Mucosa of gallbladder (tissue), 1 donor: ENCODE measurements at places on chromosomes 16 and 17.

- DNase-seq = no peak
Observed at GRCh38 chr17:40562838-40563219, 2.4 kb downstream of the CCR7 start.

DNA sequence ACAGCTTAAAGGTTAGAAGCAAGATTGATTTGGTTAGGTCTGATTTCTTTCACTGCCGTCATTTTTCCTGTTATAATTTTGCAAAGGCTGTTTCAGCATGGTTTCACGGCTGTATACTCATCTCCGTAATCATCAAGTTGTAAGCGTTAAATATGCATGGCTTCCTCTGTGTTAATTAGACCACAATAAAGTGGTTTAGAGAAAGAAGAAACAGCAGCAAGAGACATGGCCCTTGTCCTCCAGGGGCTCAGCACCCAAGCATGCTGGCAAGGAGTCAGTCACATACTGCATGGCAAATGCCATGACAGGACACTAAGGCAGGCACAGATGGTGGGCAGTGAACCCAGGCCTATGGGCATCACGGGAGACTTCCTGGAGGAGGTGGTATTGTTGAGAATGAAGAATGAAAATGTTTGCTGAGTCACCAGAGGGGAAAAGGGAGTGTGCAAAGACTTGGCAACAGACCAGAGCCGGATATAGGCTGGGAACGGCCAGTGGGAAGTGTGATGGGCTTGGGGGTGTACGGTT, 61.4 kb upstream of the PLCG2 start:
- no peak for DNase-seq

DNA sequence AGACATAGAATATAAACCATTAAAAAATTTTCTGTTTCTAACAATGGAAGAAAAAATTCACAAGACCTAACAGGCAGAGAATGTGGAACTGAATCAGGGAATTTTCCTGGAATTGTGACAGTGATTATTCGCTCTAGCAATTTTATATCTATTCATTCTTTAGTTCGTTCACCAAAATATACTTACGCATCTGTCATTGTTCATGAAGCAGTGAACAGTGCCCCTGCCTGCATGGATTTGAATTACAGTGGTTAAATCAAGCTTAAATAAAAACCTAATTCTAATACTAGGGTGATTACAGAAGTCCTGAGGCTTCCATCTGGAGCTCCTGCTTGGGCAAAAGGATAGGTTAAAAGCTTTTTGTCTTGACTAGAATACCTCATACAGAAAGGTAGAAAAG, 48.6 kb downstream of the ABCA8 start:
- DNase-seq = no peak

- no peak for DNase-seq
Observed at GRCh38 chr17:51045621-51046020, 75.0 kb downstream of the SPAG9 start.

GRCh38 chr16:68658341-68658973, 13.3 kb downstream of the CDH3 start:
- no peak for DNase-seq

DNA sequence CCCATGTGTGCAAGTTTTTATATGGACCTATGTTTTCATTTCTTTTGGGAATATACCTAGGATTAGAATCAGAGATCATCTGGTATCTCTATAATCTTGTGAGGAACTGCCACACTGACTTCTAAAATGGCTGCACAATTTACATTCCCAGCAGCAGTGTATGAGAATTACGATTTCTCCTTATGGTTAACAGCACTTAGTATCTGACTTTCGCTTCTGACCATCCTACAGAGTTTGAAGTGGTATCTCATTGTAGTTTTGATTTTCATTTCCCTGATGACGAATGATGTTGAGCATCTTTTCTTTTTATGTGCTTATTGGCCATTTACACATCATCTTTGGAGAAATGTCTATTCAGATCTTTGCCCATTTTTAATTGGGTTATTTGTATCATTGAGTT, 10.0 kb downstream of the C16orf96 start:
- DNase-seq = no peak

- DNase-seq = no peak
Observed at GRCh38 chr16:88456356-88457292, 3.5 kb downstream of the ZFPM1 start.

GRCh38 chr16:34802848-34803599, 1343.6 kb downstream of the TP53TG3F start:
- no peak for DNase-seq

DNA sequence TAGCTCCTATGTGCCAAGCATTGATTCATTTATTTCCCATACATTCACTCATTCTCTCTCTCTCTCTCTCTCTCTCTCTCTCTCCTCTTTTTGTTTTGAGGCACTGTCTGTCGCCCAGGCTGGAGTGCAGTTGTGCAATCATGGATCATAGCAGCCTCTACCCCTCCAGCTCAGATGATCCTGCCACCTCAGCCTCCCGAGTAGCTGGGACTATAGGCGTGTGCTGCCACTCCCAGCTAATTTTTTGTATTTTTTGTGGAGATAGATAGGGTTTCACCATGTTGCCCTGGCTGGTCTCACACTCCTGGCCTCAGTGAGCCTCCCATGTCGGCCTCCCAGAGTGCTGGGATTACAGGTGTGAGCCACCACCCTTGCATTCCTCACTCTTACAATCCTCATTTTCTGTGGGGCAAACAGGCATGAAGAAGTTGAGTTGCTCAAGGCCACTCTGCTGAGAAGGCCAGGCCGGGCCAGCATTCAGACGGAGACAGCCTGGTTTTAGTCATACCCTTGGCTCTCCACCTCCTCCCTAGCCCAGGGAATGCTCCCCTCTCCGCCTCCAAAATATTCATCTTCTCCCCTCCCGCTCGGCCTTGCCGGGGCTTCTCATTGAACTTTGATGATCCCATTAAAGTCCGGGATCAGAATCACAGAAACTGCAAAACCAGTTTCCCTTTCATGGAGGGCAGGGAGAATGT, 765 bp upstream of the PRM2 start:
- no peak for DNase-seq

DNA sequence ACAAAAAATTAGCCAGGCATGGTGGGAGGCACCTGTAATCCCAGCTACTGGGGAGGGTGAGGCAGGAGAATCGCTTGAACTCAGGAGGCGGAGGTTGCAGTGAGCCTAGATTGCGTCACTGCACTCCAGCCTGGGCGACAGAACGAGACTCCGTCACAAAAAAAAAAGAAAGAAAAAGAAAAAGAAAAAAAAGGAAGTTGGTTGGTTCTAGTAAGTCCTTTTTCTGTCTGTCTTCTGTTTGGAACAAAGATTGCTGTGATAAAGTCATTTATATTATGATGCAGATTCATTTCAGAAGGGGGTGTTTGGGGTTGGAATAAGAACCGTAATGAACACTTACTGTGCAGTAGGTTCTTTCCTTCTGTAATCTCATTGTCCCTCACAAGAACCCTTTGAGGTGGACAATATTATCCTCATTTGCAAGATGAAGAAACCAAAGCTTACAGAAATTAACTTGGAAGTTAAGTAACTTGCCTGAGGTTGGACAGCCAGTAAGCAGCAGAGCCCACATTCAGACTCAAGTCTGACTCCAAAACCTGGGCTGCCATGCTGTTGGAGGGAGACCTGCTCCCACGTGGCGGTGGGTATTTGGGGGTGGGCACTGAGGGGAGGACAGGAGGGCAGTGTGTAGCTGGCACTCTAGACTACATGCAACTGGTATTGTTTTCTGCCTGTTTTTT, 10.3 kb downstream of the MINK1 start:
- DNase-seq = no peak

DNA sequence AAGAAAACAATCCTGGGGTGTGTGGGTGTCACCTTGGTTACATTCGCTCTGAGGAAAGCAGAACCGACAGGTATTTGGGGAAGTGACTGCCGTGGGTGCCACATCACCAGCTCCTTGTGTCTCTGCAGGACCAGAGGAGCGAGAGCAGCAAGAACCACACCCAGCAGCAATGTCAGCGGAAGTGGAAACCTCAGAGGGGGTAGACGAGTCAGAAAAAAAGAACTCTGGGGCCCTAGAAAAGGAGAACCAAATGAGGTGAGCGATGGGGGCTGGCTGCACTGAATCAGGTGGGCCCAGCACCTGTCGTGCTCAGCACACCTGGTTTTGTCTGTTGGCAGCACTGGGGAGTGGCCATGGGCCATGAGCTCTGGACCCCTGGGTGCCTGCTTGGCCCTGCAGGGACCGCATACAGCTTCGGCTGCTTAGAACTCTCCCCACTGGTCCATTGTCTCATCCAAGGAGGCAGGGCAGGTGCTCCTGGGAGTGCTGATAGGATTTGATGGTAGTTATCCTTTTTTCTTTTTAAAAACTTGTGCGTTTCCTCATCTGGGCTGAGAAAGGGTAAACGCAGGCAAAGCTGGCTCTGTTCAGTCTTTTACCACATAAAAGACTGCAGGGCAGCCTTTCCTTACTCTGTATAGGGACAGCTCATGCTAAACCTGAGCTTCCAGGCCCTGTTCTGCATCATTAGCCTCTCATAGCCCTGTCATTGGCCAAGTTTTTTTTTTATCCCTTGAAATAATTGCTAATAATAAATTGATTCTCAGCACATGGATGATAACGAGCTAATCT, 29.4 kb downstream of the HMOX2 start:
- peak; percentile 31 for DNase-seq

GRCh38 chr17:49193513-49194296, 16.7 kb downstream of the GNGT2 start:
- peak; percentile 38 for DNase-seq

DNA sequence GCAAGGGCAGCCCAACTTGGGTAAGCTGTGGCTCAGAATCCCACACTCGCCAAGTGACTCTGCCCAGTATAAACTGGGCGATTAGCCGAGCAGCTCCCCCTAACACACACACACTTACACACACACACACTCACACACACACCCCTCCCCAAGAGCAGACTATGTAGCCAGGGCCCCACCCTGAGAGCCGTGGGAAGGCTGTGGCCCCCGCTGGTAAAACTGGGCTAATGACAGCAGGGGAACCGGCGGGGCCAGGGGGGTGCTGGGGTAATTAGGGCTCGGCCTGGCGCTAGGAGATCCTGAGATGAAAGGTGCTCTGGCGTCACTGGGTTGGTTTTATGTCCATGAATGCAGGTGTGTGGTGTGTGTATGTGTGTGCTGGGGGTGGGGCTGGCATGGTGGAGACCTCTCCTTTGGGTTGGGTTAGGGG, 1.1 kb upstream of the THRA start:
- no peak for DNase-seq

GRCh38 chr17:34847938-34848337, 113.3 kb downstream of the CCT6B start:
- DNase-seq = no peak

DNA sequence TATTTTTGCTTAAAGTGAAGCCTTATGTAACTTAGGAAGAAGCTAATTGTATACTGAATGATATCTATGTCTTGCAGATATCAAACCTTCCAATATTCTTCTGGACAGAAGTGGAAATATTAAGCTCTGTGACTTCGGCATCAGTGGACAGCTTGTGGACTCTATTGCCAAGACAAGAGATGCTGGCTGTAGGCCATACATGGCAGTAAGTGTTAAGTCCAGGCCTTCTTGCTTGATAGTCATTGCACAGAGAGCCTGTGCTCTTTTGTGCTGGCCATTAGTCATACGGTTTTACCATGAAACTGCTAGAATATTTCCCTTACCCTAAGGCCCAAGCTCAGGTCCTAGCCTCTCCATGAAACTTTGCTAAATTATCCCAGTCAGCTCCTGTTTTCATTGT, 92.5 kb downstream of the MAP2K4 start:
- no peak for DNase-seq

- no peak for DNase-seq
Observed at GRCh38 chr16:17301184-17301583, 169.6 kb downstream of the XYLT1 start.

GRCh38 chr17:15303851-15304250, 37.5 kb downstream of the TEKT3 start:
- DNase-seq = no peak

DNA sequence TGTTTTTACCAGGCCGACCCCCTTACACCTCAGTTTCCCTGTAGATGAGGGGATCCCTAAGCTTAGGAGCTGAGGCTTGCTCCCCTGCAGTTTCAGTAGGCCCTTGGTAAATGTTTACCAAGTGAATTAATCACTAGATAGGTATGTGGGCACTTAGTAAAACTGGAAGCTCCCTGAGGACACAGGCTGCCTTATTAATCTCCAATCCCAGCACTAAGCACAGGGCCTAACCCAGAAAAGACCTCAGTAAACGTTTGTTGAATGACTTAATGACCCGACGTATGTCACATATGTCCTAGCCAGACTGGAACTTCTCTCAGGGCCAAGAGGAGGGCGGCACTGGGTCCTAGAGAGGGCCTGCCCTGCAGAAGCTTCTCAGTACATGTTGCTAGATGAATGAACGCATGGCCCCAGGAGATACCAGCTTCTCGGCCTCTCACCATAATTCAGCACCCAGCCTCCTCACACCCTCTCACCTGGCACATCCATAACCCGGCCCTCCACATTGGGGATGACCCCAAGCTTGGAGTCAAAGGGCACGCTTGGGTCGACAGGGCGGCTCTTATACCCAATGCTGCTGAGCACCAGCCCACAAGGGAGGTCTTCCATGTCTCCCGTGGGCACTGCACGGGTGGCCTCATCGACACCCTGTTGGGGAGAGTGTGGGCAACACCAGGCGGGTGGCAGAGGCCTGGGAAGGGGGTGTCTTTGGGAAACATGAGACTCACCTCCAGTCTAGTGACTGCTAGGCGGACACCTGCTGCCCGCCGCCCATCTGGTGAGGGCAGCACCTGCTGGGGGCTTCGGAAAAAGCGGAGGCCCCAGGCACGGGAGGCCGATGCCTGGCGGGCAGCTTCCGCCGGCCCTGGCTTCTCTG, 4.0 kb upstream of the GRIN2C start:
- DNase-seq = no peak

DNA sequence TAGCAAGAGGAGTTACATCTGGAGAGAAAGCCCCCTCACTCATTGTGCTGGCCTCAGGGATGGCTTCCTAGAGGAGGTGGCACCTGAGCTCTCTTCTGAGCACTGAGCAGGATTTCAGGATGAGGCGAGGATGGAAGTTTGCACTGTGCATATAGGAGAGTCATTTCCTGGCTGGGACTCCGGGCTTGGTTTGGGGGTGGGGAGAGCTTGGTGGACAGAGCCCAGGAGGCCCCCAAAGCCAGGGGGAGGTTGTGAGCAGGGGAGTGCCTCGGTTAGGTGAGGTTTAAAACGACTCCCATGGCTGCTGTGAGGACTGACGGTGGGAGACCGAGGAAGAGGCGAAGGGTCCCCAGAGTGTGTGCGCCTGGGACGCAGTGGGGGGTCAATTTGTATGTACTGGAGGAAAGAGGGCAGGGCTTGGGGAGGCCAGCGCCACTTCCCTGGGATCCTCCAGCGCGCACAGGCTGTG, 1.2 kb downstream of the CAMKK1 start:
- DNase-seq = no peak
